PC-9 (cell line): ENCODE measurements at places on chromosomes 7 and 10.

DNA sequence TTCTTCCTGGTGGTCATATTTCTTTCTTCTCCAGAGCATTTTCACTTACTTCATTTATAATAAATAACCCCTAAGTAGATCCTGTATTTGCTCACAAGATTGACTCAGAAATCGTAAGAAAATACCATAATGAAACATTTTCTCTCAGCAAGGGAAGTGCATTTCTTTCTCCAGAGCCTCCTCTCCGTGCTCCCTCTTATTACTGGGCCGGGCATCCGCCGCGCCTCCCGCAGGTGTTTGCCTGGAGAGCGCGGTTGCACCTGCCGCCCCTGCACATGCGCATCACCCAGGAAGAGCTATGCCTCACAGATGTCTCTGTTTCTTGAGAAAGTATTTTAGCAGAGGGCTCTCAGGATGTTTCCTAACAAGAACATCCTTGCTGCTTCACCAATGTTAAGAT is 509.2 kb downstream of the TCERG1L start:
- DNase-seq, result no peak

DNA sequence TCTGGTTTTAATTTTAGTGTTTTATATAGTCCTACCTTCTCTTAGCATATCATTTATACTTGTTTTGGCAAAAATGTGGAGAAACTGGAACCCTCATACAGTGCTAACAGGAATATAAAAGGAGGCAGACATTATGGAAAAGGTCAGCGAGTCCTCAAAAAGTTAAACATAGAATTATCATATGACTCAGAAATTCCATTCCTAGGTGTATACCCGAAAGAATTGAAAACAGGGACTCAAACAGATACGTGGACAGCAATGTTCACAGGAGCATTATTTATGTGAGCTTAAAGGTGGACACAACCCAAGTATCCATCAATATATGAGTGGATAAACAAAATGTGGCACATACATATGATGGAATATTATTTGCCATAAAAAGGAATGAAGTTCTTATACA is 51.5 kb downstream of the VAX1 start:
- no peak for DNase-seq

GRCh38 chr10:13909516-13910258 is 322.9 kb downstream of the PRPF18 start:
- DNase-seq, result no peak

- DNase-seq, result no peak
Observed at GRCh38 chr10:93406364-93407145, 75.6 kb downstream of the MYOF start.

DNA sequence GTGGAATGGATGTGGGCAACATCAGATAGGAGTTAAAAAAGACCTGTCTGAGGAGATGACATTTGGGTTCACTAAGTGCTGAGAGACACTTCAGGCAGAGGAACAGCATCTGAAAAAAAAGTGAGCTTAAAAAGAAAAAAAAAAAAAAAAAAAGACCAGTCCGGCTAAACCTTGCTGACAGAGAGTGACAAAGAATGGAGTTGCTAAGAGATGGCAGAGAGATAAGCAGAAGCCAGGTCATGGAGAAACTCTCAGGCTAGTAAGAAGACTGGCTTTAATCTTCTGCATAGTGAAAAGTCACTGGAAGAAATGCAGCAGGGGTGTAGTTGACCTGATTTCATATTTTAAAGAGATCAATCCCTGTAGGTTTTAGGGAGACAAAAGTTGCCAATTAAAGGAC is 711.1 kb upstream of the SEMA3D start:
- no peak for DNase-seq

GRCh38 chr10:28632584-28632945 is 44.8 kb upstream of the BAMBI start:
- DNase-seq, result no peak

DNA sequence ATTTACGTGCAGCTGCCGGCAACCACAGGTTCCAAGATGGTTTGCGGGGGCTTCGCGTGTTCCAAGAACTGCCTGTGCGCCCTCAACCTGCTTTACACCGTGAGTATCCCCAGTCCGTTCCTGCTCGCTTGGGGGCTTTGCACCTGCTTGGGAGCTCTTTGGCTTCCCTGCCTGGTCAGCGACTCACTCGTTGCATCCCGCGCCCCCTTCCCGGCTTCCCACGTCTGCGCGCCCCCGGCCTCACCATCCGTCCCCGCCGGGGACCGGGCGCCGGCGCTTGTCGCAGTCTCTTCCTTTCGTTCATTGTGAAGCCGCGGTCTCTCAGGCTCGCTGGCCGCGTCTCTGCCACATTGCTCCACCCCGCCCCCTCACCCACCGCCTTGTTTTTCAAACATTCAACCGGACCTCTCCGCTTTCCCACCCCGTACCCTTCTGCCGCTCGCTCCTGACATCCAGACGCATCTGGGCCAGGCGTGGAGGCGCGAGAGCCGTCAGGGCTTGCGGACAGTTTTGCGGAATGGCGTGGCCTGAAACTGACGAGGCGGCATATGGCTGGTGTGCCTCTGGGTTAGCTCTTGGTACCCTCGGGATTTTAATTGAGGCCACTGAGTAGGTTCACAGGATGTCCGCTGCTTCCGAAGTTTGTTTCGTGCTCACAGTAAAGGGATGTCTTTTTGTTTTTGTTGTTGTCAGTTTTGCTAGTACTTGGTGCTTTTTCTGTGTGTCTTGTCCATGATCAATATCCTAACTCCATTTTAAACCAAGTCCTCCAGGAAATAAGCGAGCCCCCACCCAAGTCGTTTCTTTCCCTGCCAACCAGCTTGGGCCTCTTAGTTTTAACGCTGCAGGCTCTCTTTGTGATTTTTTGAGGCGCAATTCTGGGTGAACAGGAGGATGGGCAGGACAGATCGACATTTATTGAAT is 639 bp downstream of the TSPAN13 start:
- peak; percentile 46 for DNase-seq
